Upper lobe of right lung (tissue), 1 donor: ENCODE measurements at places on chromosomes 11 and 22.

DNA sequence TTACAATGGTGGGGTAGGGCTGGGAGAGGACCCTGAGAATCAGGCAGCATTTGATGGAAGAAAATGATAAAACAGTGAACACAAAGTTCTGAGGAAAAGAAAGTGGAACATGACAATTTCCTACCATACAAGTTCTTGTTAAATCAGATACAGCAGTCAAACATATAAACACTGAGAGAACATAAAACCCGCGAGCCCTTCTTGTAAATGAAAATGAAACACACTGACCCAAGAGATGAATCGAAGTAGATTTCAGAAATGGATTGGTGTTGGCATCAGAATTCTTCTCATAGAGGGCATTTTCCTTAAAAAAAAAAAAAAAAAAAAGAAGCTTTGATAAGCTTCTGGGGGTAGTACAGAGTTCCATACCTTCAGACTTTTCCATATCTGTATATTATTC lies 134.7 kb upstream of the TMEM45B start:
- DNase-seq = no peak

- no peak for DNase-seq
Observed at GRCh38 chr11:113681711-113682413, 24.2 kb downstream of the TMPRSS5 start.

DNA sequence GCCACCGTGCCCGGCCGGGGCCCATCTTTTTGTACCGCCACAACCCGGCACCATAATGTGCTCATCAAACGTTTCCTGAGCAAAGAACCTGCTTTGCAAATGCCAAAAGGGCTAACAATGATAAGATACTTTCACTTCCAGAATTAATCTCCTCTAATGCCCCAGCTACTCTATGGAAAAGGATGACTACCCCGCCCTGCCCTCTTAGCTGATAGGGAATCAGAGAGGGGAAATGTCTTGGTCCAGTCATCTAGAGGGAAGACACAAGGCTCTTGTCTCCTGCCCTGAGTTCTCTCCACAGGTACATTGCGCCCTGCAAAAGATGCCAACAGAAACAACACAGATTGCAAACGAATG lies 586 bp downstream of the TTLL1 start:
- no peak for DNase-seq

GRCh38 chr11:65634109-65634436 lies 3.8 kb upstream of the SIPA1 start:
- DNase-seq = no peak

DNA sequence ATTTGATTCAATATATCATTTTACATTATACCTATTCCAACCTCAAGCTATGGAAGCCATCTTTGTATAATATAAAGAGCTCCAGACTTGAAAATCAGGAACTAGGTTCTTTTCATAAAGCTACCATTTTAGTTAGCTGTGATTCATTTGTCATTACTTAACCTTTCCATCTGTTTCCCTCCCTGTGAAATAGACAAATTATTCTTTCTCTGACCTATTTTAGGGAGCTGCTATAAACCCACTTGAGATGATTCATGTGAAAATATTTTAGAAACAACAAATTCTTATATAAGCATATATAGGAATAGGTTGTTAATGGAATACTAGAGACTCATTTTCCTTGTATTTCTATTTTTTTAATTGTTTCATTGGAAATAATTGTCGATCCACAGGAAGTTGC lies 1012.1 kb downstream of the OPCML start:
- DNase-seq = no peak

- DNase-seq = no peak
Observed at GRCh38 chr11:81080476-81080875, 1639.6 kb upstream of the TENM4 start.

DNA sequence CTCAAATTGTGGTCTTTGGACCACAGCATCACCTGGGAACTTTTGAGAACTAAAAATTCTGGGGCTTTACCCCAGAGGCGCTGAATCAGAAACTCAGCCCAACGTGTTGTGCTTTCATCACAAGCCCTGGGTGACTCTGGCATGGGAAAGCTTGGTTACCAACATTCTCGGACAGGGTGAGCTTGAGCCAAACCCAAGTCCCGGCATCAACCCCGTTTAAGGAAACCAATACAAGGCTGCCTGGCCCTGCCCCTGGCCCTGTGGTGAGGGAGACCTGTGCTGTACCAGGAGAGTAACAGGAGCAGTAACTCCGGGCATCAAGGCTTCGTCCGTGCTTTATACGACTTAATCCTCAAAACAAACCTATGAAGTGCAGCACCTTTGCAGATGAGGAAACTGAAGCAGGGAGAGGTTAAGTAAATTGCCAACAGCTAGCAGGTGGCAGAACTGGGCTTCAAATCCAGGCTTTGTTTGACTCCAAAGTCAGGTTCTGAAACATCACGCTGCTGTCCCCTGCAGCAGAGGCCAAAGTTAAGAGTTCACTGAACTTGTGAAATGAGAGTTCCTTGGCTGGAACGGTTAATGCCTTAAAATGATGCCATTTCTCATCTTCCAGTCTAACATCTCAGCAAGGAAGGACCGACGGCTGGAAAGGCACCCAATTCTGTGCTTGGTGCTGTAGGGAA lies 64.1 kb upstream of the BID start:
- no peak for DNase-seq

- DNase-seq = peak; percentile 44
Observed at GRCh38 chr11:3155691-3156258, 9.3 kb downstream of the OSBPL5 start.

- no peak for DNase-seq
Observed at GRCh38 chr11:113817162-113817561, 37.6 kb downstream of the CLDN25 start.

- no peak for DNase-seq
Observed at GRCh38 chr11:122861631-122862030, 20.9 kb upstream of the JHY start.

DNA sequence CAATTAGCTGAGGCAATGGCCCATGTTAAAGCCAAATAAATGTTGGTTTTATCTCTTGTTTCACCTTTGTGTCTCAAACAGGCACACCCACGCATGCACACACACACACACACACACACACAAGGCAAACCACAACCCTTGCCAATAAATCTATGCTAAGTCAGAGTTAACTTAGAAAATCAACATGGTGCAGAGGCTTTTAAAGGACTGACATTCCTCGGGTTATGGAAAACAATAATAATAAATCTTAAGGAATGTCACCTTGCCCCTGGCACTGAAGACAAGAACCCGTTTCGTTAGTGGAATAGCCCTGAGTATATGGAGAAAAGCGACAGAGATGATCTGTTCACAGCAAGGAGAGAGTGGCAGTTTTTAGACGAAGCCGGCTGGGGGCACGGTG lies 326.3 kb downstream of the NTM start:
- no peak for DNase-seq

DNA sequence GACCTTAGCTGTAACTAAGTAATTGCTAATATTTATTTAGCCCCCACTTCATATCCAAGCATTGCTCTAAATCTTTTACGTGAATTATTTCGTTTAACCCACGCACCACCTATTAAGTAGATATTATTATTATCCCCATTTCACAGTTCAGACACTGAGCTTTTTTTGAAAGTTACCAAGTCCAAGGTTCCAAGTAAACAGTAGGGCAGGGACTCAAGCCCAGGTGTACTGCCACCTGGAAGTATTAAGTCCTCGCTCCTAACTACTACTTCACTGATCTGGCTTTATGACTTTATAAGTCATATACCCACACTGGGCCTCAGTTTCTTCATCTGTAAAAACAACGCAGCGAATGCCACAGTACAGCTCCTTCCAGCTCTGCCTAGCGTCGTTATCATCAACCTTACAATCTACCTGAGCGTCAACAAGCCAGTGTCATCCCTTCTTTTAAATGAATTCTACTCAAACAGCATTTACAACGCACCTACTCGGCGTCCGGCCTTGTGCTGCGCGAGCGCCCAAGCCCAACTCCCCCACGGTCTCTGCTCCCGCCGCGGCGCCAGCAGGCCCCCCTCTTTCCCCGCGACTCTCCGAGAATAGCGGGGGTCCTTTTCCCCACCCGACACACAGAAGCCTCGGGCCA lies 624 bp downstream of the TMEM41B start:
- no peak for DNase-seq

DNA sequence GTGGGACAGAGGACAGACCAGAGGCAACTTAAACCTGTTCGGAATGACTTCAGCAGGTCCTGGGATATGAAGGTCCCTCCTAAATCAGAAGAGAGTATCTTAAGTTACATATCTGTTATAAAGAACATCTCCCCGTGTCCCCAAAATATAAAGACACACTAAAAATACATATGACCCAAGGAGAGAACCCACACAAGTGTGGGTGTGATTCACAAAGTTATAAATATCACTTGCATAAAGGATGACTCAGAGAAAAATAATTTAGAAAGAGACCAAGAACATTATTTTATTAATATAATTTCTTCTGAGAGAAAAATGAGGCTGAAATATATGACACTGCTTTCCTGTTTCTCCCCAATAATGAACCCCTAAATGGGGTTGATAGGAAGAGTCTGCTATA lies 14.2 kb downstream of the OR5B21 start:
- DNase-seq = no peak

- DNase-seq = peak; percentile 73
Observed at GRCh38 chr22:38172832-38173640, 8.6 kb downstream of the PLA2G6 start.
